ENCODE measurements at places on chromosomes 12 and 14. TPM values are rescaled to one million over a fixed set of nuclear protein-coding genes. Genes with fewer than 3 reads are reported as not detected.

The KRT2 gene
- not detected for total RNA-seq

The BCL11B gene
- 2.6 TPM for total RNA-seq

The PA2G4 gene
- total RNA-seq: 249 TPM

GRCh38 chr14:65792208-65792905 is 379.8 kb downstream of the FUT8 start:
- H3K27me3 ChIP-seq: no peaks in the 10 kb centered on the region
- no peaks in the 10 kb centered on the region for H3K4me1 ChIP-seq
- H3K4me3 ChIP-seq: no peak overlapping the region
- no peaks in the 10 kb centered on the region for H3K36me3 ChIP-seq
- H3K27ac ChIP-seq: no peak overlapping the region
- DNase-seq: no peak

GRCh38 chr12:50019524-50019923 is 5.8 kb downstream of the RACGAP1 start:
- no peaks in the 10 kb centered on the region for H3K27me3 ChIP-seq
- peaks cover 28% of the 10 kb centered on the region for H3K4me1 ChIP-seq
- no peak overlapping the region for H3K4me3 ChIP-seq
- DNase-seq: no peak
- no peak overlapping the region for H3K27ac ChIP-seq
- peaks cover 72% of the 10 kb centered on the region for H3K36me3 ChIP-seq

GRCh38 chr12:81502912-81503695 is 256.0 kb downstream of the PPFIA2 start:
- no peaks in the 10 kb centered on the region for H3K36me3 ChIP-seq
- no peak overlapping the region for H3K4me3 ChIP-seq
- no peaks in the 10 kb centered on the region for H3K4me1 ChIP-seq
- no peak for DNase-seq

DNA sequence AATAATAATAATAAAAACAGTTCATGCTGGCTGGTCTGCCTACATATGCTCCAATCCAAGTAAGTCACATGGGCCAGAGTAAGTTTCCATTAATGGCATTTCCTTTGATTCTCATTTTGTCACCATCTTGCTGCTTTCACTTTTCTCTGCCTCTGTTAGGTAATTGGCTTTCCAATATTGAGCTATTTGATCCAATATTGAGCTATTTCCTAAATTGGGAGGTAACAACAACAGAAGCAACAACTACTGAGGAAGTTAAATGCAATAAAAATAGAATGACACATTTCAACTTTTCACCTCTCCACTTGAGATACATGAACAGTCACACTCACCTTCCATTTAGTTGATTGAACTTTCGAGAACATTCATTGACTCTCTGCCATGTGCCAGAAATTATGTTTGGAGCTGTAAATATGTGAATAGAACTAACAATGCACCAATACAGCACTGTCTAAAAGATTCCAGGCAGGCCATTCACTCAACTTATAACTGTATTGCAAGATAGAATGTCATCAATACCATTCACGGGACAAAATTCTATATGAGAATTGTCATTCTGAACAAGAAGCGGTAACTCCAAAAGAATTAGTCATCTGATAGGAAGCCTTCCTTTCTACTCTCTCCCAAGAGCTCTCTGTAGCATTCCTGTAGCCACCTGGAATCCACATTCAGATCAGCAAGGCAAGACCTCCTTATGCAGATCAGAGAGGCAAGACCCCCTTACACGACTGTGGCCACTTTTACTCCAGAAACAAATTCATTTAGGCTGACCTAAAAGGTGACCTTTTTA is 136.4 kb downstream of the PHLDA1 start:
- peaks cover 6% of the 10 kb centered on the region for H3K4me1 ChIP-seq
- no peaks in the 10 kb centered on the region for H3K27me3 ChIP-seq
- DNase-seq: no peak

Measured in SJSA1 (cell line).